ENCODE measurements at places on chromosomes 6 and 20.

- peak; percentile 63 for DNase-seq
Measured at GRCh38 chr6:166957087-166957804, 896 bp upstream of the RNASET2 start.

GRCh38 chr20:17189976-17190695 lies 36.7 kb upstream of the PCSK2 start:
- DNase-seq, result no peak

- no peak for DNase-seq
Measured at GRCh38 chr6:90466154-90466940, 120.5 kb downstream of the MAP3K7 start.

- DNase-seq, result no peak
Measured at GRCh38 chr20:17749978-17750721, 50.4 kb downstream of the BANF2 start.

- DNase-seq, result no peak
Measured at GRCh38 chr20:48777821-48778220, 50.0 kb downstream of the PREX1 start.

DNA sequence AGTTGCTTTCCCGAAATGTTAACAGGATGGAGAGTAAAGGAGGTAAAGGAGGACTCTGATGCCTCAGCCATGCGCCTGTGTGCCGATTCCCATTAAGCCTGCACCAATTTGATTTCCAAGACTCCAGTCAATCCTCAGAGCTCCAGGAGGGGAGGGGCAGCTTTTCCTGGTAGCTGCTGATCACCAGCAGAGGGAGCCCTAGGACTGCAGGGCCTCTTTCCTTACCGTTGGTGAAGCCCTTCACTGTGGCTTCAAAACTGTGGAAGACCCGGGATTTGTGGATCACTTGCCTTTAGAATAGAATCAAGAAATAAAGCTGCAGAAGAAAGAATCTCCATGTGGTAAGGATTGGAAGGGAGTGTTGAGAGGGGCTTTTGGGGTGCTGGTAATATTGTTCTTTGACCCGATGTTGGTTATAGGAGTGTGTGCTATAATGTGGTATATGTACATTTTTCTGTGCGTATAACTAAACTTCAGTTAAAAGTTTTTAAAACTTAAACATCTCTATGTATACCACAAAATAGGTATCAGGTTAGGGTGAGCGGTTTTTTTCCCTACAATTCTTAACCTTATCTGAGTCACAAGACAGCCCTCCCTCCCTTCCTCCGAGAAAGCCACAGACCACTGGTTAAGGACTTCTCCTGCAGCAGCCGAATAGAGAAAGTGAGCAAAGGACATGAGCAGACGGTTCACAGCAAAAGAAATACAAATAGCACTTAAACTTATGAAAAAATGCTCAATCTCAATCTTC lies 6.9 kb upstream of the OSER1 start:
- DNase-seq, result peak; percentile 78

DNA sequence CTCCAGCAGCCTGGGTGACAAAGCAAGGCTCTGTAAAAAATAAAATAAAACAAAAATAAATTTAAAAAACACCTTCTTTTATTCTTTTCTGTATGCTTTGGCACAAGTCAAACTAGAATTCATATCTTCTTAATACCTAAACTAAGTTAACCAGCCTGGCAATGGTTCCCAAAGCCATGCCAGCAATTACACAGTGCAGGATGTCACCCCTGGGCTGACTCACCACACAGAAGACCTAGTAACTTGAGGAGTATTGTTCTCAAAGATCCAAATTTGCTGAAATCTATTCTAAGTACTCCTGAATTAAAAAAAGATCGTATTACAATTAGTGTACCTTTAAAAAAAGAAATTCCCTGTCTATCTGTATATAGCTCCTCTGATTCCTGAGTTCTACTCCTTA lies 162.7 kb upstream of the SGK1 start:
- DNase-seq, result no peak

GRCh38 chr6:136927292-136927691 lies 5.2 kb downstream of the SLC35D3 start:
- DNase-seq, result peak; percentile 14

DNA sequence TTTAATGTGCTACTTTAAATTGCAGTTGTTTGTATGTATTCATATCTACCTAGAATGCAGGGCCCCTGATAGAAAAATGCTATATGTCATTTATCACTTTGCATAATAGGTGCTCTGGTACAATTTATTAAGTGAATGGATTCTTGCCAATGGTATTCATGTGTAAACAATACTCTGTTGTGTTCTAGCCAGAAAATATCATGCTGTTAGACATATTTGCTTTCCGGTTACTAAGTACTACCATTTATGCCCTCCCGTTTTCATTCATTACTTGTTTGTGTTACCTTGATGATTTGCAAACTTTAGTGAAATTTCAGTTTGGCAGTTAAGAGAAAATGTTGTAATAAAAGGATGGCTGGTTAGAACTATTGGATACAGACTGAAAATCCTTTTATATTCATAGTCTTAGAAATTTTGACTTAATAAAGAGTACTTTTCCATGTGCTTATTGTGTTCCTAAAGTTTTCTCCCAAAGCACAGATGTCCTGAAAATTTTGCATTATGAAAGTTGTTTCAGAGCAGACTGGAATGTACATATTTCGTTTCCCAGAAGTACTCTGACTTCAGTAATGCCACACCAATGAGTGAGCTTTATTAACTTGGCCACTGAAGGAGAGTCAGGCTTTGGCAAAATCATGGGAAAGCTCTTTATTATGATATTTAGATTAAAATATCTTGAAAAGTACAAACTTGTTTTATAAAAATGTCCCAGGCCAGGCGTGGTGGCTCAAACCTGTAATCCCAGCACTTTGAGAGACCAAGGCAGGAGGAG lies 31.5 kb downstream of the RPF2 start:
- DNase-seq, result no peak

- no peak for DNase-seq
Measured at GRCh38 chr20:62458275-62459251, 17.2 kb downstream of the GATA5 start.

- DNase-seq, result no peak
Measured at GRCh38 chr6:159919011-159919511, 28.3 kb downstream of the MAS1 start.

- no peak for DNase-seq
Measured at GRCh38 chr20:9831032-9831431, 7.8 kb downstream of the PAK5 start.

GRCh38 chr6:167485186-167485978 lies 160.5 kb downstream of the TTLL2 start:
- DNase-seq, result no peak

- no peak for DNase-seq
Measured at GRCh38 chr6:137602313-137603197, 108.4 kb upstream of the OLIG3 start.

DNA sequence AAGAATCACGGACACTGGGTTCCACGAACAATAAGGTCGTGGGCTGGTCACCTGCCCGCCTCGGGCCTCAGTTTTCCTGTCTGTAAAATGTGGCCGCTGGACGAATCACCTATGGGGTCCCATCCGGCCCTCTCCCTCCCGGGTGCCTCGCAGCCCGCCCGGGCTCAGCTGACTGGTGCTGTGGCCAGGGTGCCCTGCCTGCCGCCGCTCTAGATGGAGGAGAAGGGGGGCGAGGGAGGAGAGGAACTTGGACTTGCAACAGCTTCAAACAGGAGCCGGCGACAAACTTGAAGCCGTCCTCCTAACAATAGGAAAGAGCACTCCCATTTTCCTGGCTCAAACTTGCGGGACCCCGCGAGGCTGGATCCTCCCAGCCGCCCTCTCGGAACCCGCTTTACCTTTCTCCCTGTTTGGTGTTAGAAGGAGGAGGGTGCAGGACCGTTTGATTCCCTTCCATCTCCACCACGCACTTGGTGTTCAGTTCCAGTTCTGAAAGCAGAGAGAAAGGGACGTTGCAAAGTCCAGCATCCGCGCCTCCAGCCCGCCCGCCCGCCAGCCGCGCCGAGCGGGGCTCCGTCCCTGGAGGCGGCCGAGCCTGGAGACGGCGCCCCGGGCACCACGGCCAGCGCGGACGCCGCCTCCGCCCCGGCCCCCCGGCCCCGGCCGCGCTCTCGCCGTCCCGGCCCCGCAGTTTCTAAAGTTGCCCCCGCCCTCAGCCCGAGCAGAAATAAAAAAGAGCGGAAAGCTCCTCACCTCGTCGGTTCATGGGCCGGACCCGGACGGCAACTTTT lies 584 bp downstream of the KIF13A start:
- DNase-seq, result no peak

GRCh38 chr6:17439243-17439993 lies 46.0 kb downstream of the CAP2 start:
- no peak for DNase-seq

GRCh38 chr20:48131581-48131980 lies 346.3 kb upstream of the SULF2 start:
- DNase-seq, result no peak

DNA sequence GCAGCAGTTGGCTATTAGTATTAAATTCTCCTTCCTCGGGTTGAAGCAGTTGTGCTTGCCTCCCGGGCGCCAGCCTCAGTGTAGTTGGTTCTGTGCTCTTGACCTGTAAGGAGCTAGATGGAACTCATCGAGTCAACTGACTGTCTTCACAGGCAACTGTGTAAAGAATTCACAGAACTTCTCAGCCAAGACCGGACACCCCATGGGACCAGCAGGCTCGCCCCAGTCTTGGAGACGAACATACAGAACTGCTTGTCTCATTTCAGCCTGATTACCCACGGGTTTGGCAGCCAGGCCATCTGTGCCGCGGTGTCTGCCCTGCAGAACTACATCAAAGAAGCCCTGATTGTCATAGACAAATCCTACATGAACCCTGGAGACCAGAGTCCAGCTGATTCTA lies 8.5 kb downstream of the TFAP2C start:
- no peak for DNase-seq

DNA sequence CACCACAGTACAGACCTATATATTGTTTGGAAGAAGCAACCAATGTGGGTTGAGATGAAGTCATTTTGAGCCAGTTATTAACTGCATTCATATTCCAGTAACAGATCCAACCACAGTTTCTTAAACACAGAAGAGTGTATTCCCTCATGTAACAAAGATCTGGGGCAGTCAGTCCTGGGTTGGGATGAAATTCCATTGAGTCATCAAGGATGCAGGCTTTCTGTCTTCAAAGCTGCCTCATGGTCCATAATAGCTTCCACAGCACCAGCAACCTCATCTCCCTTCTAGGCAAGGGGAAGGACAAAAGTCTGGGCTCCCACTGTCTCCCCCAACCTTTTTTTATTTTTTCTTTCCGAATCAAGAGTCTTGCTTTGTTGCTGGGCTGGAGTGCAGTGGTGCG lies 2.9 kb upstream of the SOD2 start:
- no peak for DNase-seq

DNA sequence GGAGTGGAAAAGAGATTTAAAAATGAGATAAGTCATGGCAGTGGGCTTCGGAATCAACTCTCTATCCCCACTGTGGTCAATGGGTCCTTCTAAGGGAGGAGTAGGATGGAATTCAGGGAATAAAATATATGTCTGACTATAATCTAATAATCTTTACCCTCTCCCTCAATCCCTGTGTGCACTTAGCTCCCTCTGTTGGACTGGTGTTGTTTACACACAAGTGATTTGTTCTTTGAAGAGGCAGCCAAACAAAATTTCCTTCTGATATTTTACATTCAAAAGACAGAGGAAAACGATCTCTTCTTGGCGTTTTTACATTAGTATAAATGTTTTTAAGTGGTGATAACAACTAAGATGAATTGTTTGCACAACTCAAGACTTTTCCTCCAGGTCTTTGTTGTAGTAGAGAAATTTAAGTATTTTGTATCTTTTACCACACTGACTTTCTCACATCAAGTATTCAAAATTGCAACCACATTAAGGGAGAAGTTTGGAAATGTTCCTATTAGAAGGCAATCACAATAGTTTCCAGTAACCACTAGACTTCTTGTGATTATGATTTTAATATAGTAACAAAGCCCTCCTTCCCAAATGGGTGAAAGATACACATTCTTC lies 317.8 kb downstream of the CENPW start:
- DNase-seq, result no peak

GRCh38 chr6:16785496-16785895 lies 24.2 kb upstream of the ATXN1 start:
- no peak for DNase-seq

DNA sequence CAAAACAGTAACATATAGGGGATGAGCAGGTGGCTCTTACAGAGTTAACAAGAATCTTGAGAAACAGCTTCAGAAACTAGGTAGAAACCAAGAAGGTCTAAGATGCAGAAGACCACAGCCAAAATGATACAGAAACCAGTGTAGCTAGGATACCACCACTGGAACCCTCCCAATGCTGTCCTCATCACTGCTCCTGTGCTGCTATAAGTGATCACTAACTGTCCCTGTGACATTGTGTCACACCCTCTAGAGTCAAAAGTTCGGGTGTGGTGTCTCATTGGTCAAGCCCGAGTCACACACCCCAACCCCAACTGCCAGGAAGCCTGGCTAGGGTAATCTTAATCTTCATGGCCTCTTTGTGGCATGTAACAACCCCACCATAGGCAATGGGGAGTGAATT lies 153.1 kb downstream of the RCAN2 start:
- DNase-seq, result no peak

All from CD4-positive, alpha-beta T cell treated with Interleukin-12 subunit alpha and Interleukin-12 subunit beta, for 1 hour (primary cell).